ENCODE measurements at places on chromosomes 13 and 19. TPM values are rescaled to one million over a fixed set of nuclear protein-coding genes. Genes with fewer than 3 reads are reported as not detected.

- H3K27ac ChIP-seq: no peak overlapping the region
- H3K4me1 ChIP-seq: no peaks in the 10 kb centered on the region
- no peak overlapping the region for H3K4me3 ChIP-seq
- no peaks in the 10 kb centered on the region for H3K36me3 ChIP-seq
Observed at GRCh38 chr19:31204115-31204514, 145.1 kb downstream of the TSHZ3 start.

GRCh38 chr13:112131081-112131712, 64.2 kb downstream of the SOX1 start:
- H3K4me3 ChIP-seq: no peak overlapping the region
- peak; percentile 58 for DNase-seq
- H3K27ac ChIP-seq: no peak overlapping the region

Gene LAIR1
- not detected for total RNA-seq

- no peak for DNase-seq
- H3K36me3 ChIP-seq: no peaks in the 10 kb centered on the region
- no peak overlapping the region for H3K27ac ChIP-seq
- H3K4me1 ChIP-seq: no peaks in the 10 kb centered on the region
- H3K27me3 ChIP-seq: peaks cover 3% of the 10 kb centered on the region
- H3K4me3 ChIP-seq: no peak overlapping the region
Observed at GRCh38 chr19:41479757-41480191, 36.8 kb downstream of the ERICH4 start.

DNA sequence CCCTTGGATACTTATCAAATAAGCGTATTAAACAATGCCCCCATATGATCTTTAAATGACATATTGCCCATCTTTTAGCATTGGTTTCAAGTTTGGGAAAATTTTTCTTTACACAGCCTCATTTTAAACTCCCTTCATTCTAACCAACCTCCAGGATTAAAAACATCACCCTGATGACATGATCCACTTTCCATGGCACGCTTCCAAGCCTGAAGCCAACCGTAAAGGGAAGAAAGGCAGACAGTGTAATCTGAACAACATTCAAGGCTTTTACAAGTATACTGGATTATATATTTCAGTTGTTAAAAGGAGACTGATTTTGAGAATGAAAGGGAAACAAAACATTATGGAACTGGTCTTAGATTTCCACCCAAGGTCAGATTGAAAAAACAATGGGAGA, 1721.9 kb downstream of the OLFM4 start:
- H3K36me3 ChIP-seq: no peaks in the 10 kb centered on the region
- DNase-seq: no peak
- no peak overlapping the region for H3K27ac ChIP-seq
- peaks cover 3% of the 10 kb centered on the region for H3K4me1 ChIP-seq
- H3K27me3 ChIP-seq: no peaks in the 10 kb centered on the region
- H3K4me3 ChIP-seq: no peak overlapping the region

DNA sequence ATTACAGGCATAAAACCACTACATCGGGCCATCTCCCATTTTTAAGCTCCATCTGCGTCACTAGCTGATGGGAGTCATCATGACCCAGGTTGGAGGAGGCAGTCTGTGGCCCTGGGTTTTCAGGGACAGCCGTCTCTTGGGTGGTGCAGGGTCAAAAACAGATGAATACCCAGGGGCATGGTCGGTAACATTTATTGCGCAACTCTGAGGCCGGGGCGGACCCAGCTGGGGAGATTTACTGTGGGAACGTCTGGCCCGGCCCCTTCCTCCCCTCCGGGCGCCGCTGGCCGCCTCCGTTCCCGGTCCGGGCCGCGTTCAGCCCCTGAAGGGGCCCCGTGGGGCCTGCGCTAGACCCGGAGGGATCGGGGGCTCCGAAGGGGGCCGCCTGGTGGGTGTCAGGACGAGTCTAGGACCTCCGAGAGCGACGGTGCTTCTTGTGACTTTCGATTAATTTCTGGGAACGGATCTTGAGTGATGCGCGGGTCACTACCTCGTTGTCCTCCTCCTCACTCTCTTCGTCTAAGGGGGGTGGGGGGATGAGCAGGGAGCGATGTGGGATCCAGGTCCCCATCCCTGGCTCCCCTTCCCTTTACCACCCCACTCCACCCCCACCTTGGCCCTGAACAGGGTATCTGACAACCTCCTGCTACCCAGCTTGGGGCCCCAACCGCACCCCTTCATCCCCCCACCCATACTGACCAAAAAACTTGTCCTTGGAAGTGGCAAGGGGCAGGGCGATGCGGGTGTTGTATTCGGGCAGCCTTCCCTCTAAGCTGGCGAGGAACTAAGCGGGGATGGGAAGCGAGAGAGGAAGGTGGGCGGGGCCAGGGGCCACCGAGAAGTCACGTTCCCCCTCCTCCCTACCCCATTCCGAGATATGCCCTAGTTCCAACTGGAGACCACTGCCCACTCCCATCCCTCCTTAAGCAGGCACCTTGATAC, 1.6 kb upstream of the RGL3 start:
- peaks cover 63% of the 10 kb centered on the region for H3K27me3 ChIP-seq
- DNase-seq: no peak
- H3K27ac ChIP-seq: peak overlapping the region; percentile 70
- H3K36me3 ChIP-seq: no peaks in the 10 kb centered on the region

DNA sequence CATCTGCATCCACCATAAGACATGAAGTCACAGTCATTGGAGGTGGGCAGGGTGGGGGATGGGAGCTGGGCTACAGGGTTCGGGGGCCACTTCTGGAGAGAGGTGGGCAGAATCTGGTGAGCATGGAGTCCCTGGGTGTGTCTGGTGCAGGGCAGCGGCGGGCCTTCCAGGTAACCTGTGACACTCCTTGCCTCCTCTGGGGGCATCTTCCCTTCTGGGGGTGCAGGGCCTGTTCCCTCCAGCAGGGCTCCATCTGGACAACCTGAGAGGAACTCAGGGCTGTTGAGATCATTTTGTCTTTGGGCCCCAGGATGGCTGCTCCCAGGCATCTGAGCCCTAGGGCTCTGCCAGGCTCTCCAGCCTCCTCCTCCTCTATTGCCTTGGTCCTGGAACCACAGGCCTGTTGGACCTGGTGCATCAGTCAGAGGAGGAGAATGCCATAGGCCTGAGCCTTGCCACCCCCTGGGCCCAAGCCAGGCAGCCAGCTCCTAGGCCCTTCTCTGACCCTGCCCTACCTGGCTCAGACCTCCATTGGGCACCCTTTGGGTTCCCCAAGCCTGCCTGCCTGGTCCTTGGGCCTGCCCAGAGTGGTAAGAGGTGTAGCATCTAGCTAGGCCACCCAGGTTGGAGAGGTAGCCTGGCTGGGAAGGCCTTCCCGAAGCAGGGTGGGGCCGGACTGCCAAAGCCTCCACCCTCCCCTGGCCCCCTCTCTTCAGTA, 13.4 kb downstream of the LYL1 start:
- H3K27me3 ChIP-seq: peaks cover 67% of the 10 kb centered on the region
- H3K27ac ChIP-seq: no peak overlapping the region
- H3K4me3 ChIP-seq: no peak overlapping the region
- no peak for DNase-seq
- H3K36me3 ChIP-seq: no peaks in the 10 kb centered on the region
- peaks cover 6% of the 10 kb centered on the region for H3K4me1 ChIP-seq

Gene KLK3
- total RNA-seq: not detected

- H3K4me1 ChIP-seq: peaks cover 31% of the 10 kb centered on the region
- H3K36me3 ChIP-seq: peaks cover 4% of the 10 kb centered on the region
- H3K4me3 ChIP-seq: peak overlapping the region; percentile 87
- no peak for DNase-seq
- peak overlapping the region; percentile 87 for H3K27ac ChIP-seq
Observed at GRCh38 chr13:100675661-100676129, 1.1 kb upstream of the TMTC4 start.

Gene FDX2
- 18.8 TPM for total RNA-seq

GRCh38 chr13:36973621-36974295, 25.4 kb downstream of the ALG5 start:
- no peak for DNase-seq
- H3K4me3 ChIP-seq: no peak overlapping the region
- H3K27ac ChIP-seq: no peak overlapping the region
- no peaks in the 10 kb centered on the region for H3K27me3 ChIP-seq

- H3K36me3 ChIP-seq: no peaks in the 10 kb centered on the region
- DNase-seq: no peak
- no peak overlapping the region for H3K4me3 ChIP-seq
- H3K4me1 ChIP-seq: peaks cover 44% of the 10 kb centered on the region
- peak overlapping the region; percentile 76 for H3K27ac ChIP-seq
- no peaks in the 10 kb centered on the region for H3K27me3 ChIP-seq
Observed at GRCh38 chr19:10748927-10749434, 31.1 kb downstream of the DNM2 start.

- no peak overlapping the region for H3K4me3 ChIP-seq
- no peak overlapping the region for H3K27ac ChIP-seq
- no peak for DNase-seq
- peaks cover 4% of the 10 kb centered on the region for H3K4me1 ChIP-seq
- no peaks in the 10 kb centered on the region for H3K36me3 ChIP-seq
- H3K27me3 ChIP-seq: peaks cover 3% of the 10 kb centered on the region
Observed at GRCh38 chr13:42638886-42639285, 64.9 kb downstream of the TNFSF11 start.

Gene DNMT1
- total RNA-seq: 167 TPM

Gene CYP2A6
- total RNA-seq: not detected

- H3K27ac ChIP-seq: peak overlapping the region; percentile 89
- no peaks in the 10 kb centered on the region for H3K27me3 ChIP-seq
- DNase-seq: no peak
- H3K4me1 ChIP-seq: peaks cover 56% of the 10 kb centered on the region
Observed at GRCh38 chr13:110912651-110913051, 2.2 kb downstream of the ANKRD10 start.

Gene BTBD2
- total RNA-seq: 118 TPM

GRCh38 chr13:111243981-111244380, 76.5 kb upstream of the TEX29 start:
- H3K36me3 ChIP-seq: peaks cover 49% of the 10 kb centered on the region
- peaks cover 23% of the 10 kb centered on the region for H3K4me1 ChIP-seq
- H3K27me3 ChIP-seq: no peaks in the 10 kb centered on the region
- H3K4me3 ChIP-seq: no peak overlapping the region
- H3K27ac ChIP-seq: no peak overlapping the region

- DNase-seq: no peak
- no peaks in the 10 kb centered on the region for H3K36me3 ChIP-seq
- no peaks in the 10 kb centered on the region for H3K4me1 ChIP-seq
Observed at GRCh38 chr13:109859898-109860297, 73.5 kb upstream of the IRS2 start.

Gene KIRREL2
- 3.3 TPM for total RNA-seq

Measured in type B pancreatic cell (in vitro differentiated cells).